ENCODE measurements at places on chromosomes 12 and 14. TPM values are rescaled to one million over a fixed set of nuclear protein-coding genes. Genes with fewer than 3 reads are reported as not detected.

HCAR1 gene
- total RNA-seq, result not detected

USP44 gene
- total RNA-seq, result 5.4 TPM

TBX3 gene
- total RNA-seq, result not detected

KCNC2 gene
- total RNA-seq, result not detected

ADAM20 gene
- 0.86 TPM for total RNA-seq

TAS2R8 gene
- total RNA-seq, result not detected

CCDC38 gene
- total RNA-seq, result 0.42 TPM

SIX1 gene
- not detected for total RNA-seq

SYCP3 gene
- total RNA-seq, result 0.49 TPM

GUCY2C gene
- 0.32 TPM for total RNA-seq

MANSC1 gene
- 1.5 TPM for total RNA-seq

PLEKHA5 gene
- 0.11 TPM for total RNA-seq

UNC79 gene
- total RNA-seq, result 0.22 TPM

TMEM120B gene
- total RNA-seq, result 7.3 TPM

KRT82 gene
- total RNA-seq, result not detected

LBHD2 gene
- total RNA-seq, result not detected

CDH24 gene
- 0.73 TPM for total RNA-seq

Measured in activated B cell treated with CpG ODN at 0.5 μM for 24 hours (primary cell).